ENCODE measurements at places on chromosomes 11 and 22.

GRCh38 chr22:40178417-40179409 lies 988 bp downstream of the TNRC6B start:
- peak; percentile 57 for DNase-seq

DNA sequence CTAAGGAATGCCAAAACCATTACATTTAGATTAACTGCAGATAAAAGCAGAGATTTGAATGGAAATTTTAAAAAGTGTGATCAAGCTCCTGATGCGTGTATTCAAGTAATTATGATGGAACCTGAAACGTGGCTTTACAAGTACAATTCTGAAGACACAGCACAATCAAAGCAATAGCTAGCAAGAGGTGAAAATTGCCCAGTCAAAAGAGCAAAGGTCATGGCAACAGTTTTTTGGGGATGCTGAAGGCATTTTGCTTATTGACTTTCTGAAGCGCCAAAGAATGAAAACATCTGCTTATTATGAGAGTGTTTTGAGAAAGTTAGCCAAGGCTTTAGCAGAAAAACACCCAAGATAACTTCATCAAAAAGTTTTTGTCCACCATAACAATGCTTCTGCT lies 389.6 kb upstream of the TENM4 start:
- no peak for DNase-seq

DNA sequence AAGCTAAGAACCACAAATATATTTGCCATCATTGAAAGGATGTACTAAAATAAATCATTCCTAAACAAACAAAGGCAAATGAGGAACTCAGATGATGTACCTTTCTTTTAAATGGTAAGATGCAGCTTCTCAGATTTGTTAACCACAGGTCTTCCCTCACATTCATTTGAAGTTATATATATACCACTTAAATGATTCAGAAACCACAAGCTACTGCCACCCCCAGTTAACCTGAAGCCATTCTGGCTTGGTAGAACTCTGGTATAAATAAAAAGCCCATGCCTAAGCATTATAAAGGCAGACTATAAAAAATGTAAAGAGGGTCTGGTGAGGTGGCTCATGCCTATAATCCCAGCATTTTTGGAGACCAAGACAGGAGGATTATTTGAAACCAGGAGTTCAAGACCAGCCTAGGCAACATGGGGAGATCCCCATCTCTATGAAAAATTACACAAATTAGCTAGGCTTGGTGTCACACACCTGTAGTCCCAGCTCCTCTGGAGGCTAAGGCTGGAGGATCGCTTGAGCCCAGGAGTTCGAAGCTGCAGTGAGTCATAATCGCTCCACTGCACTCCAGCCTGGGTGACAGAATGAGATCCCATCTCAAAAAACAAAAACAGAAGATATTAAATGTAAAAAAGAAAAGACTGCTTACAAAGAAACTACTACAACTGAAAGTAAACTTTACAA lies 1185.3 kb downstream of the JRKL start:
- DNase-seq: no peak

DNA sequence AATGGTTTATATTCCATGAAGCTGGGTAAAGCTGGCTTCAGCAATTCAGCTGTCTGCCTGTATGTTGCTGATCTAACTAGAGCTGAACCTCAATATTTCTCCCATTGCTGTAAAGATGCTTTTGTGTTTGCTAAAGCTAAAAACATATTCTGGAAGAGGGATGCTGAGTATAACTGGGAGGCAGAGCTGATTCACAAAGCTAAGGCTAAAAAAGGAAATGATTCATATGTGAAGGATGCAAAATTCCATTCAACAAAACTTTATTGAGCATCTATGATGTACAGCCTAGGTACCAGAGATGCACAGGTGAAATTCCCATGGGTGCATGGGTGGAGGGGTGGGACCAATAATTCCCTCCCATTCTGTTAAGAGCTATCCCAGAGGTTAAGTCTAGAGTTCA lies 193.9 kb downstream of the KIF18A start:
- no peak for DNase-seq

- no peak for DNase-seq
Observed at GRCh38 chr11:4095509-4096230, 1.1 kb downstream of the RRM1 start.

- no peak for DNase-seq
Observed at GRCh38 chr11:19432370-19433061, 191.8 kb upstream of the E2F8 start.

- DNase-seq: no peak
Observed at GRCh38 chr11:42473106-42473505, 838.7 kb upstream of the API5 start.

GRCh38 chr11:61071208-61071681 lies 31.0 kb upstream of the CD5 start:
- peak; percentile 75 for DNase-seq

DNA sequence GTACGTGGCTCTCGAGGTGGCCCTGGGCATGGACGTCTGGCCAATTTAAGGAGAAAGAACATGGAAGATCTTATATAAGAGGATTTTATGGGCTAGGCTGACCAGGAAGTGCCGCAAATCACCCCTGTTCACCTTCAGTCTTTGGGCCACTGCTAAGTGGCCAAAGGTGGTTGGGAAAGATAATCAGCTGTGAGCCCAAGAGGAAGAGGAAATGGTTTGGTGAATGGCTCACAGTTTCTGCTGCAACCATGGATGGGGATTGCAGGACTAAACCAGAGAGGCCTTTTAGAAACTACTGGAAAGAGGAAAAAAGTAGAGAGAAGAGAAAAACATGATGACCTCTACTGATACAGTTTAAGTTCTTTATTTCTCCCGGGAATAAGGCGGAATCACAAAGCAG lies 96.0 kb upstream of the ARHGAP20 start:
- no peak for DNase-seq

DNA sequence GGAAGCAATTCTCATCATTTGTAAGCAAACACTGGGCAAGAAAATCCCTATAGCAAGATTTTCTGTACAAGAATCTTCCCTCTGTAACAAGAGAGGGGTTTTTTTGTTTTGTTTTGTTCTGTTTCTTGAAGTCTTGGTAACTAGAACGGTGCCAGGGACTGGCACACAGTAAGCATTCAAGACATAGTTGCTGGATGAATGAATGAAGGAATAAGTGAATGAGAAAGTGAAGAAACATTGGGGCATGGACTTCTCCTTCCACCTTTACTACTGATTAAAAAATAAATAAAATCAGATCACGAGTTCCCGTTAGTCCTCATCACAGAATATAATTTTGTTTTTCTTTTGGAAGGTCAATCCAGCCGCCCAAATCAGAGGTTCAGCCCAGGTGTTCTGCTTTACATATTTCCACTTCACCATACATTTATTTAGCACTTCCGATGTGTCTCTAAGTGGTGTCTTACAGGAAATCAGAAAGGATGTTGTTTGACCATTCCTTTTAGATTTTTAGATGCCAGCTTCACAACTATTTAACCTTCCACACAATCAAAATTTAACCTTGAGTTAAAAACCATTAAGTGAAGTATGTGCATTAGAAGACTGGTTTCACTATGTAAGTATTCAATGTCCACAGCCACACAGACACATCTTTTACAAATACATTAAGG lies 281.2 kb downstream of the CADM1 start:
- no peak for DNase-seq

All from activated naive CD4-positive, alpha-beta T cell treated with anti-CD3 and anti-CD28 coated beads for 36 hours (primary cell).